ENCODE measurements at places on chromosomes 2 and 18. TPM values are rescaled to one million over a fixed set of nuclear protein-coding genes. Genes with fewer than 3 reads are reported as not detected.

The LRP1B gene
- total RNA-seq = not detected

The ANKRD30B gene
- total RNA-seq = not detected

The SNTG2 gene
- total RNA-seq = not detected

The FBLN7 gene
- total RNA-seq = 7.3 TPM

The GALNT1 gene
- 44.0 TPM for total RNA-seq

The FECH gene
- 14.4 TPM for total RNA-seq

The SIX3 gene
- total RNA-seq = 0.13 TPM

The REL gene
- 24.0 TPM for total RNA-seq

The DUSP2 gene
- total RNA-seq = 40.8 TPM

The TFPI gene
- total RNA-seq = not detected

All from activated CD4-positive, alpha-beta memory T cell treated with anti-CD3 and anti-CD28 coated beads, Interleukin-2, amount 10 ng/mL, durations not matched to agents 7 days and 5 days (primary cell).